Activated T-cell treated with anti-CD3 and anti-CD28 coated beads, Interleukin-2, amount 50 U/mL, for 1 hour (primary cell): ENCODE measurements at places on chromosomes 2 and 18.

GRCh38 chr2:95234816-95235215, 27.5 kb downstream of the ZNF892 start:
- no peak for DNase-seq

GRCh38 chr18:41850781-41851180, 104.3 kb upstream of the PIK3C3 start:
- no peak for DNase-seq

DNA sequence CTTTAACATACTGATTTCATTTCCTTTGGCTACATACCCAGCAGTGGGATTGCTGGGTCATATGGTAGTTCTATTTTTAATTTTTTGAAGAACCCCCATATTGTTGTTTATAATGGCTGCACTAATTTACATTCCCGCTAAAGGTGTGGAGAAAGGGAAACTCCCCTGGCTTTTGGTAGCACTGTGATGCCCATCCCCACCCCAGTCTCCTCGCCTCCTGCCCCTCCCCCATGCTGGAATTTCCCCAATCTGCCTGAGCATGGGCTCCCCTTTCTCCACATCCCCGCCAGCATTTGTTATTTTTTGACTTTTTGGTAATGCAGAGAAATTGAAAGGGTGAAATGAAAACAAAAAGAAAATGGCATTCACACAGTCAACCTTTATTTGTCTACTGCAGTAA, 30.0 kb upstream of the SULT1C4 start:
- DNase-seq: no peak

- DNase-seq: no peak
These were observed 37.9 kb upstream of the SMAD7 start for GRCh38 chr18:48988508-48989303.

GRCh38 chr2:239246723-239247122, 154.1 kb downstream of the HDAC4 start:
- no peak for DNase-seq

GRCh38 chr2:72220170-72220569, 72.5 kb upstream of the CYP26B1 start:
- no peak for DNase-seq
